ENCODE measurements at places on chromosomes 7 and 10.
A peak's percentile ranks its signal among the peaks of the same experiment; 100 is the strongest.

DNA sequence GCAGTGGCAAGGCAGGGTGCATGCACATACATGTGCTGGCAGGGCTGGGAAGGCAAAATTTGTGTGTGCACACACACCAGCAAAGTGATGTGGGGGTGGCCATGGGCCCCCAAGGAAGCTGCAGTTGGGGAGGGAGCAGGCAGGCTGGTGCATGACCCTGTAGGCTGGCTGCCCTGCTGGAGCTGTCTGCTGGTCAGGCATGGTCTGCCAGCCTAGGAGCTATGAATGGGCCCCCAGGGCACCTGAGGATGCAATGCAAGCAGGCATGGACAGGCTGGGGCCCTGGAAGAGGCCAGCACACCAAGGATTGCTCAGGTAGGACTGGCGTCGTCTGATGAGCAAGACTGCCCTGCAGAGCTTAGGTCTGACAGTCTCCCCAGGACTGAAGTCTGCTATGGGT is 18.2 kb upstream of the PPP1R3A start:
- no peak for DNase-seq

DNA sequence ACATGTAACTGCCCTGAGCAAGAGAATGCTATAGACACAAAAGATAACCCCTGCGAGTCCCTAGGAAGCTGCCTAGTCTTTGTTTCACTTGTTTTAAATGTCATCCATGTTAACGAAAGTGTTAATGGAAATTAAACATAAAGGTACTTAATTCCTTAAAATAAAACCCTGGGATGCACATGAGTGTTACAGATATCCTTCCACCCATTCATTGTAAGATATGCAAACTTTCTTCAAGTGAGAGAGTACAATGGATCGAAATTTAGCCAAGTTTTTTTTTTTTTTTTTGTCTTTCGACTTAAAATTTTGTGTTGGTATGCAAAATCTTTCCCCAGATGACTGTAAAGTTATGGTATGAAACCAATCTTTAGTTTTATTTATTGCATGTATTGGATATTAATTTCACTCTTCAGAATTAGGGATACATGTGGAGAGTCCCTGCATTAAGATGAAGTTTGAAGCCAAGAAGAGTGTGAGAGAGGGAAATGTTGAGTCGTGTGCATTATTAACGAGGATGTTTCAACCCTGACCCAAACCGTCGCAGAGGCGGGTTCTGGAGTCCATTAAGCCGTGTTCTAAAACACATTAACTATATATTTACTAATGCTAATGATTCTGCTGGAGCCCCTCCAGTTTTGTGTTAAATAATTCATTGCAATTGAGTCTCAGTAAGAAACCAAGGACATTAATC is 1.6 kb downstream of the CDK14 start:
- peak; percentile 13 for DNase-seq

GRCh38 chr10:25747084-25747483 is 186.9 kb upstream of the MYO3A start:
- no peak for DNase-seq

GRCh38 chr10:88244781-88245625 is 338.1 kb downstream of the RNLS start:
- DNase-seq: no peak

DNA sequence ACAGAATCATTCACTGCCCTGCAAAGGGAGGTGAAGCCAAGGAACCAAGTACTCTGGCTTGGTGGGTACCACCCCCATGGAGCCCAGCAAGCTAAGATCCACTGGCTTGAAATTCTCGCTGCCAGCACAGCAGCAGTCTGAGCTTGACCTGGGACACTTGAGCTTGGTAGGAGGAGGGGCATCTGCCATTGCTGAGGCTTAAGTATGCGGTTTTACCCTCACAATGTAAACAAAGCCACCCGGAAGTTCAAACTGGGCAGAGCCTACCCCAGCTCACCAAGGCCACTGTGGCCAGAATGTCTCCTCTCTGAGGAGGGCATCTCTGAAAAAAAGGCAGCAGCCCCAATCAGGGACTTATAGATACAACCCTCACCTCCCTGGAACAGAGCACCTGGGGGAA is 1050.0 kb upstream of the GHITM start:
- DNase-seq: no peak

GRCh38 chr10:92575961-92576360 is 2.1 kb upstream of the IDE start:
- peak; percentile 73 for DNase-seq

DNA sequence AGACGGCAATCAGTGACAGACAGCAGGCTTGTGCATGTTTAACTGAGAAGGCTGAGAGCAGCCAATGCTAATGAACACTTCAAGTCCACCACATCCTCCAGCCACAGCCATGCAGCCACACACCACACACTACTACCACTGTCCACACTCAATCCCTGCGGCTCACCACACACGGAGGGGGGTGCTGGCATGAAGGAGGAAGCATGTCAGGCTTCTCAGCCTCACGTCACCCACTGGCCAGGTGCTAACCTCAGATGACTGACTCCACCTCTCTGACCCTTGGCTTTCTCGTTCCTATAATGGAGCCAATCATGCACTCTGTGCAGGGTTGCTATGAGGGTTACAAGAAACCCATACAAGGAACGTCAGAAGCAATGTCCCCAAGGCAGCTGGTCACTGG is 165.4 kb upstream of the RNF32 start:
- no peak for DNase-seq

DNA sequence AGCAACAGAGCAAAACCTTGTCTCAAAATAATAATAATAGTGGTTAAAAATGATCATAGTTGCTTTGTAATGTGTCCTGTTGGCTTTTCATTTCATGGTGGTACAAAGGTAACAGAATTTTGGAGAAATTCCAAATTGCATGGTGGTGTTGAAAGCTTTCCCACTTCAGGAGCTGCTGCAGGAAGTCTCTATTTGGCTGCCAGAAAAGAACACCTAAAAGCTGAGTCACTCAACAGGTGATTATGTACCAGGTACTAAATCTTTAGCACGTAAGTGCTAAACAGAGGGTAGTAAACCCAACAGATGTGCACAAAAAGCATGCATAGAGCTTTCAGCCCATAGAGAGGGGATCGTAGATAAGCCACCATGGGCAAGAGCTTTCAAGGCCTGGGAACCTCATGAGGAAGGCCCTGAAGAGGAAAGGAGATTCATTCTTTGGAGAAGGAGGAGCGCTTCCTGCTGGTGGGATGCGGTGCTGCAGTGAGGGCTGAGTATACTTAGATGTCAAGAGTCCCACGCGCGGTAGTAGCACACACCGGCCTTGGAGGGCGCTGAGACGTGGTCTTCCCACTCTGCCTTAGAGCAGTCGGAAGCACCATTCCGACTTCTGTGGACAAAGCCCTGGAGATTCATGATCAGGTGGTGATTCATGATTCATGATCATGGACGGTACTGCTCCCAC is 118.7 kb downstream of the RALA start:
- DNase-seq: peak; percentile 44

DNA sequence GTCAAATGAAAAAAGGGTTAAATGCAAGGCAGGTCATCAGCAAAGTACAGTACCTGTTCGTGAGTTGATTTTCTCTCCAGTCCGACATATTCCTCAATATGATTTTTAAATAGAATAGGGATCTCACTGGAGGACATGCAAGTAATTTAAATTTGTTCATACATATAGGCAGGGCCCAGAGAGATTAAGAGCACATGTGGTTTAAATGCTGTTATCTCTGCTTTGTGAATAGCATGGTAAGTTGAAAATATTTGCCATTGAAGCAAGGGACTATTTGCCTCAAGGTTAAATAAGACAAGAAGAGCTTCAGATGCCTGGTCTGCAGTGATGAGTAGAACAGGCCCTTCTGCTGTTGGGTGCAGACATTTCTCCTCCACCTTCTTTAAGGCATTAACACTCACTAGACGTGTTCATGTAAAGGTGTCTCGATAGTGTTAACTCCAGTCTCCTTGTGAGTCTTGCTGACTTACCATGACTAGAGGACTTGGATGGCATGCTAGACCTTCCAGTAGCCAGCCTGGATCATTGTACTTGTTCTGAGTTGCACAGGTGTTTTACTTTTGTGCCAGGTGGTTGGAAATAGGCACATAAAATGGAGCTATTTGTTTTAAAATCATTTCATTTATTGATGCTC is 15.6 kb upstream of the AKR1C3 start:
- no peak for DNase-seq

GRCh38 chr7:122736183-122736582 is 33.5 kb upstream of the RNF148 start:
- DNase-seq: no peak

DNA sequence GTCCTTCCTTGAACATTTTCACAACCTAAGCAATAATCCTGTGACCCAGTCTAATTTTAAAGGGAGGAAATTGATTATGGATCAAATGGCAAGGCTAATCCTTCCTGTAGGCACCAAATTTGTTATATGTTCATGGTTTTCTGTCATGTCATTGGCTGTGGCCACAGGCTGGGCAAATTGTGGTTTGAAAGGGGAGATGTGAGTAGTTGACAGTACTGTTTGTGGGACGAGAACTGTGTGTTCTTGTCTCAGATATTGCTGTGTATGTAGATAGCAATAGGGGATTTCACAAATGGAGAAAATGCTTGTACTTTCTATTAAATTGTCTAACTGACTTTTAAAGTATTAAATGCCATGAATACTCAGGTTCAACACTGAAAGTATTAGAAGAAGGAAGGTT is 8.1 kb upstream of the PRKG1 start:
- no peak for DNase-seq

GRCh38 chr10:126475074-126475691 is 86.9 kb upstream of the ADAM12 start:
- DNase-seq: no peak

GRCh38 chr7:32103361-32103760 is 33.2 kb upstream of the PDE1C start:
- no peak for DNase-seq

GRCh38 chr7:31887006-31887405 is 183.2 kb downstream of the PDE1C start:
- DNase-seq: no peak

- peak; percentile 96 for DNase-seq
Observed at GRCh38 chr7:100444311-100445278, 8.3 kb upstream of the PPP1R35 start.

DNA sequence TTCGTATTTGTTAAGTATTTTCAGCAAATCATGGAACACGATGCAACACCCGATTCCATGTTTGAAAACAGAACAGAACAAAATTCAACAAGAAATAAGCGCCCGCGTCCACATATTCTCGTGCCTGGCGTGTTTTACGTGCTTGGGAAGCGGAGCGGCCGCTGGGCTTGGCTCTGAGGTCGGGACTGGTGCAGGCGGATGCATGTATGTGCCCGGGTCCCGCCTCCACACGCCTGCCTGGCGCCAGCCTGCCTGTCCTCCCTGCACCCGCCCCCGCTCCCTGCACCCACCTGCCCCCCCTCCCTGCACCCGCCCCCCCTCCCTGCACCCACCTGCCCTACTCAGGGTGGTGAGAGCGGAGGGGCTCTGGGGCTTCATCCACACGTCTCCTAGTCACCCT is 454.5 kb downstream of the DNAJB6 start:
- DNase-seq: no peak

GRCh38 chr10:88705958-88706357 is at the start of gene LIPK:
Gene LIPK, plus strand, starts transcription at chr10:88706249. Its CDS starts 18,295 bp downstream, at chr10:88724544.
- DNase-seq: no peak

GRCh38 chr7:135207406-135208101 is 3.8 kb downstream of the WDR91 start:
- DNase-seq: no peak

GRCh38 chr10:30701451-30702173 is 72.1 kb upstream of the LYZL2 start:
- peak; percentile 72 for DNase-seq

- DNase-seq: no peak
Observed at GRCh38 chr10:118730756-118731456, 23.9 kb downstream of the CACUL1 start.

DNA sequence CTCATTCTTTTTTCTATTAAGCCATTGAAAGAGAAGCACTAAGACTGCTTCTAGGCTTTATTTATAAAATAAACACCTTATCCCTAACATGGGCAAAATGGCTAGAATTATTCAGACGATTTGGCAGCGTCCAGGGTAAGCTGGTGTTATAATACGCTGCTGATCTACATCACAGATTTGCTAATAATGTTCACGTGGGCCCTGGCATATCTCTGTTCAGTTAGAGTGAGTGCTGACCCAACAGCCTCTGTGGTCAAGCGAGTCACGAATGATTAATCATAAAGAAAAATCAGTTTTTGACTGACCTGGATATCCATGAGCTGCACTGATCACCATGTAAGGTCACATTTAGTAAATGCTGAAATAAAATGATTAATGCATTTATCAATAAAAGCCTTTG is 28.4 kb upstream of the CBLL1 start:
- peak; percentile 79 for DNase-seq

DNA sequence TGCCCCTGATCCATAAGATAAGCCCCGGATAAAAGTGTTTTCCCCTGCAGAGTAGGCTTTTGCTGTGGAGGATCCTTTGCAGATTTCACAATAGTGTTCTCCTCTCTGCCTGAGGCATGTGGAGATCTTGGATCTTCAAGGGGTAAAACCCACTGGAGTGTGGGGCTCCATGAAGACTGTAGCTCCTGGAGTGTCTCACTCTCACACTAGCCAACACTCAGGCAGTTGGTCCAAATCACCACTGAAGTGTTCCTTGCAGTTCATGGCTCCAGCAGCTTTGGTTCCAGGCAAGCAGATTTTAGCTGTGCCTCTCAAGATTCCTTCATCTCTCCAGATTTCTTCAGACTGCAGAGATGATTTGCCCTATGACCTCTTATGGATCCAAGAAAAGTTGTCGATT is 665.3 kb downstream of the TNS3 start:
- DNase-seq: no peak

DNA sequence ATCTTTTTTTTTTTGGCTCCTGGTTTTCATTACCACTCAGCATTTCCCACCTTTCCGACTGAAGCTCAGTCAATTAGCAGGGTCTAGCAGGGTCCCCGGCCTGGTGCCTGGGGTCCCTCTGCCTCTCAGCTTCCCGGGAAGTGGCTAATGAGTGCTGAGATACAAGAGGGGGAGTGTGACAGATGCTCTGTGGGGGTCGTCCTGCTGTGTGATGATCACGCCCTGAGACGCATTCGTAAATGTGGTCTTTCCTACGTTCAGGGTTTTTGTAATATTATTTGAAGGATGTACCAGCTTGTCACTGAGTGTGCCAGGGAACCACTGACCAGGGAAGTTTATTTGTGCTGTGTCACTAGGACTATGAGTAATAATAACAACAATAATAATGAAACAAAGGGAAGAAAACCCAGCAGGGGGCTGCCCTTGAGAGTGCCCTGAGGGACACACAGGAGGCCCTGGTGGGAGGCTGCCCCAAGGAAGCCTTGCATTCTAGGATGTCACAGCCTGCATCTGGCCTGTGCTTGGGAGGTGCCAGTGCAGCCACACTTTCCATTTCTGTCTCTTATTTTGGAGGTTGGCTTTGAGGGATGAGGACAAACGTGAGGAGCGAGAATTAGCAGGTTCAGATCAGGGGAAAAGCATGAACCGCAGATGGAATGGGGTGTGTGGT is 337.8 kb downstream of the ADARB2 start:
- DNase-seq: no peak

GRCh38 chr7:65804887-65805286 is 68.0 kb upstream of the VKORC1L1 start:
- peak; percentile 22 for DNase-seq

Data from ELR (cell line).